HT1080 (cell line): ENCODE measurements at places on chromosomes 4 and X.

DNA sequence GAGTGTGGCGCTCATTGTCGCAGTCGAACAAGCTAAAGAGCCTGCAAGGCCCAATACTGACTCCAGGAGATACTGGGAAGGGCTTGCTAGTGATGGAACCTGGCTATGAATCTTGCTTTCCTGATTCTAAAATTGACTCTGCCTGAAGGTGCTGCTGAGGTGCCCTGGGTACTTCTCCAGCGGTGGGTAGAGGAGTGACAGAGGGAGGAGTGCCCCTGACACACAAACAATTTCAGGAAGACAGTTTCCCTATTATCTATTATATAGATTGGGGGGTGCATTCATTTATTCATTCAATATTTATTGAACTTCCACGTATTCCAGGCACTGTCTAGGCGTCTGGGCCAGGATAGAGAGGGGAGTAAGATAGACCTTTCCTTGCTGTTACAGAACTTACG, 339.2 kb upstream of the GATB start:
- DNase-seq: no peak

GRCh38 chrX:149374751-149375150, 130.4 kb downstream of the IDS start:
- peak; percentile 53 for DNase-seq

DNA sequence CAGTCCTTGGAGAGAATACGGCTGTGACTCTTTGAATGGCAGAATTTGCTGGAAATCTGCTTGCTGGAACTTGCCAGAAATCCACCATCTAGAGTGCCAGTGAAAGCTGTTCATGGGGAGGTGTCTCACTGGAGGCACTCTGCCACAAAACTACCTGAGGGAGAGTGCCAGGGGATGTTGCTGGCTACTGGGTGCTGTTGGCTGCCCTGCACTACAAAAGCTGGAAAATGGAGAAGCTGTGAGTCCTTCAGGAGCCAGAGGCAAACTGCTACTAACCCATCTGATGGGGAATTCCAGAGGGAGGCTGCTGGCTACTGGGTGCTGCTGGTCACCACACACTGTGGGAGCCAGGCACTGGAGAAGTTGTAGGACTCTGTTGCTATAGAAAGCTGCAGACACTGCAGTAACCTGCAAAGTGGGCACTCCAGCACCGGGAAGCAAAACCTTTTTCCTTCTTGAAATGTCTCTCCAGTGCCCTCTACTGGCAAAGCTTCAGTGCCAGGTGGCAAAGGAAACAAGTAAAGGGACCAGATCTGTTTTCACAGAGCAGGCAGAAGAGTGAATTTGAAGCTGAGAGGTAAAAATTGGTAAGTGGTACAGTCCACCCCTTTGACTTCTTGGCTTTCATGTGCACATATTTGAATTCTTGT, 47.8 kb upstream of the HSD17B10 start:
- peak; percentile 39 for DNase-seq

DNA sequence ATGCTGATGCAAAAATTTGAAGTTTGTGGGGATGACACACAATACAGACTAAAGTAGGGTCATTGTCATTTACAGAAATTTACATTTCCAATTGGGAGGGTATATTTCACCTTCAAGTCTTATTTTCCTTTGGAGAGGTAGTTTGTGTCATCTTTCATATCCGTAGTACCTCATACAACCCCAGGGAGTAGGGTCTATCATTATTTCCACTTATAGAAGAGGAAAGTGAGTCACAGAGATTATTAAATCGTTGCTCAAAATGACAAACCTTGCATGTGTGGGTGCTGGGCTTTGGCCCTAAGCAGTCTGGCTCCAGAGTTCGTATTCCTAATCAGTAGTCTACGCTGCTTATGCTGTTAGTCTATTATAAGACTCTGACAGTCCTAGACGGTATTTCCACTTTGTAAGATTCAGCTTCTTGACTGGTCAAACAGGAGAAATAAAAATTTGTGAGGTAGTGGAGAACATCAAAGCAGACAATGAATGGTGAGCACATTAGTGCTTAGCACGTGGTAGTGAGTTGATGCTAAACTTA, 516.5 kb downstream of the PCDH7 start:
- DNase-seq: peak; percentile 24
